Placental epithelial cell (primary cell): ENCODE measurements at places on chromosomes 6 and 20. TPM values are rescaled to one million over a fixed set of nuclear protein-coding genes. Genes with fewer than 3 reads are reported as not detected.

The SLC32A1 gene
- not detected in 2 replicates for total RNA-seq

The HSPA12B gene
- under 0.01 and 0.22 TPM in 2 replicates for total RNA-seq

The FAM209B gene
- total RNA-seq: not detected in 2 replicates

The GMPR gene
- 3.7 and 5.1 TPM in 2 replicates for total RNA-seq

The C20orf144 gene
- 0.33 and 0.39 TPM in 2 replicates for total RNA-seq

The NCOA7 gene
- 38.9 and 86.8 TPM in 2 replicates for total RNA-seq

The BPIFB1 gene
- not detected in 2 replicates for total RNA-seq

The SAMD3 gene
- total RNA-seq: under 0.01 TPM in 1 of 2 replicates, not detected in the other

The CLIC1 gene
- total RNA-seq: 568 and 799 TPM in 2 replicates

The TFAP2B gene
- total RNA-seq: 0.39 TPM in 1 of 2 replicates, not detected in the other

The HMGA1 gene
- 48.3 and 220 TPM in 2 replicates for total RNA-seq

The WFDC13 gene
- not detected in 2 replicates for total RNA-seq

The CAPN11 gene
- total RNA-seq: not detected in 2 replicates

The FAM135A gene
- total RNA-seq: 18.0 and 20.4 TPM in 2 replicates

The RBM12 gene
- 52.2 and 67.7 TPM in 2 replicates for total RNA-seq

The VGLL2 gene
- total RNA-seq: not detected in 2 replicates

The BCAS1 gene
- total RNA-seq: 0.11 and 0.39 TPM in 2 replicates

The SRSF12 gene
- total RNA-seq: 0.43 and 1.2 TPM in 2 replicates

The REM1 gene
- not detected in 2 replicates for total RNA-seq

The PPIL6 gene
- total RNA-seq: 0.22 and 0.39 TPM in 2 replicates

The EMILIN3 gene
- total RNA-seq: 0.39 TPM in 1 of 2 replicates, not detected in the other

The RAB23 gene
- 11.0 and 14.5 TPM in 2 replicates for total RNA-seq

The TRIM15 gene
- total RNA-seq: not detected in 2 replicates
